ENCODE measurements at places on chromosomes 3 and 15.

- no peaks in the 10 kb centered on the region for H3K27me3 ChIP-seq
- H3K36me3 ChIP-seq, result no peaks in the 10 kb centered on the region
- no peak overlapping the region for H3K4me3 ChIP-seq
- peaks cover 9% of the 10 kb centered on the region for H3K4me1 ChIP-seq
- H3K27ac ChIP-seq, result no peak overlapping the region
- DNase-seq, result no peak
These were observed 283.1 kb upstream of the RASGRP1 start for GRCh38 chr15:38847666-38848065.

DNA sequence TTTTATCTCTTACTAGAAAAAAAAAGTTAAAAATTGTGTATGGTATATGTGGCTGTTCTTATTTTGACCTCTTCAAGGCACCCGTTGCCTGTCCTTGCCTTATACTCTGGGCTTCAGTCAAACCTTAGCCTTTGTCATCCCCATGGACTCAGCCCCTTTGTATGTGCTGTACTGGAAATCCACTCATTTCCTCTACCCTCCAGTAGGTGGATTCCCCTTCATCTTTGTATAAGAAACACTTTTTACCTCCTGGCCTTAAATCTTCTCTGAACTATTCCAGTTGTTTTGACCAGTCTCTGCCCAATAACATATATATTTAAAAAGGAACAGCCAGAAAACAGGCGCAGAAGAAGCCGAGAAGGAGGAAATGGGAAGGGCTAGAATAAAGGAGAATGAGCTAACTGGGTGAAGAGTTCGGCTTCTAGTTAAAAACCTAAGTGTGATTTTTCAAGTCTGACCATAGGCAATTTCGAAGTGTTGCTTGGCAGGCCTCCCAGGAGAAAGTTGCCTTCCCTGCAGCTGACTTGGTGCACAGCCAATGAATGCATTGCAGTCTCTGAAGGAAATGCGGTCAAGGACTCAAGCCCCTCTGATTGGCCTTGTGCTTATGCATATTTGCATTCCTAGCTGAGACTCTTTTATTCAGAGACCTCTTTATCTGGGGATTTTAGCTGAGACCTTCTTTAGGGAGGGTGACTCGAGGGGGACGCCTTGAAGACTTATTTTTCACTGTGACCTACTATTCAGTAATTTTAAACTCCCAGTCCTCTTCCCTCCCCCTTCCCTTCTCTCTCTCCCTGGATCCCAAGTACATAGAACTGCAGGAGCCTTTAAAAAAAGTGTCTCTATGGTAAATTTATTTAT lies 277.4 kb downstream of the ROBO1 start:
- H3K27ac ChIP-seq, result no peak overlapping the region
- H3K4me1 ChIP-seq, result no peaks in the 10 kb centered on the region
- no peaks in the 10 kb centered on the region for H3K36me3 ChIP-seq
- DNase-seq, result no peak
- no peaks in the 10 kb centered on the region for H3K27me3 ChIP-seq

- H3K27me3 ChIP-seq, result peaks cover 14% of the 10 kb centered on the region
- H3K36me3 ChIP-seq, result no peaks in the 10 kb centered on the region
- peaks cover 9% of the 10 kb centered on the region for H3K4me1 ChIP-seq
- no peak overlapping the region for H3K27ac ChIP-seq
These were observed 1.1 kb upstream of the PLCL2 start for GRCh38 chr3:16883723-16884083.

DNA sequence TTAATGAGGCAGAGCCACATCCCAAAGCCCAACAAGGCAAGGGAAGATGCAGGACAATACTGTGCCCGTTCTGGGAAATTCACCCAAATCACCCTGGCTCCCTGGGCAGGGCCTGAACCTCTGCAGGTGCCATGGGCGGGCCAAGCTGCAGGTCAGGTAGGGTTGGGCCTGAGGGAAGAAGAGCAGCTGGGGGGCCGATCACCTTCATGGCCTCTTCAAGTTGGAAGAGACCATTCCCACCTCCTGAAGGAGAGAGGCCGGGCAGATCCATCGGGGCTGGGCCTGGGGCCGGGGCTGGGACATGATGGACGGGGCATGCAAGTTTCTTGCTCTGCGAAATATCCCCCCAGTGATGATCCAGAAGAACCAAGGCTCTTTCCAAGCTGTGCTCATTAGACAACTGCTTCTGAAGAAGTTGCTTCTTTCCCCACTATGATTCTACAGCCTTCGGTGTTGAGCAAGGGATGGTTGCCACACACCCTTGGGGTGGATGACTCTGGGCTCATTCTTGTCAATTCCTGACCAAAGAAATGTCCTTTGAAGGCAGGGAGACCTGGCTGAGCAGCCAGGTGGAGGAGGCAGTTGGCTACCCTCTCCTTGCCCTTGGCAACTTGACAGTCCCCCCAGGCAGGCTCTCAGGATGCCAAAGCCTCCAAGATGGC lies 38.2 kb downstream of the KLHL25 start:
- no peak overlapping the region for H3K27ac ChIP-seq
- H3K4me1 ChIP-seq, result peaks cover 3% of the 10 kb centered on the region
- no peak overlapping the region for H3K4me3 ChIP-seq
- no peaks in the 10 kb centered on the region for H3K27me3 ChIP-seq
- H3K36me3 ChIP-seq, result no peaks in the 10 kb centered on the region

GRCh38 chr15:37099319-37100108 lies 835 bp downstream of the MEIS2 start:
- no peaks in the 10 kb centered on the region for H3K36me3 ChIP-seq
- H3K4me1 ChIP-seq, result peaks cover 7% of the 10 kb centered on the region
- H3K27me3 ChIP-seq, result no peaks in the 10 kb centered on the region
- H3K27ac ChIP-seq, result peak overlapping the region; percentile 86
- DNase-seq, result peak; percentile 59

DNA sequence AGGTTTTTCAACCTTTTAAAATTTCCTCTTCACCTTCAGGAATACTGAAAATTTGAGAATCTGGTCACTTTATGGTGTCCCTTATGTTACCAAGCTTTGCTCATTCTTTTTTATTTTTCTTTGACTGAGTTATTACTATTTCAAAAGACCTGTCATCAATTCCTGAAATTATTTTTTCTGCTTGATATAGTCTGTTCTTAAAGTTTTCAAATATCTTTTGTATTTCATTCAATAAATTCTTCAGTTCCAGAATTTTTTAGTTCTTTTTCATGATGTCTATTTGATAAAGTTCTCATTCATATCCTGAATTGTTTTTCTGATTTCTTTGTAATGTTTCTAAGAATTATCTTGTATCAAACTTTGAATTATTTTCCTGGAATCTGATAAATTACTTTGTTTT lies 63.9 kb downstream of the UQCC5 start:
- H3K27ac ChIP-seq, result no peak overlapping the region
- no peak for DNase-seq
- H3K27me3 ChIP-seq, result no peaks in the 10 kb centered on the region
- peaks cover 31% of the 10 kb centered on the region for H3K36me3 ChIP-seq
- H3K4me3 ChIP-seq, result no peak overlapping the region

GRCh38 chr15:57146506-57147201 lies 228.2 kb downstream of the TCF12 start:
- H3K4me1 ChIP-seq, result peaks cover 3% of the 10 kb centered on the region
- H3K27me3 ChIP-seq, result no peaks in the 10 kb centered on the region
- H3K36me3 ChIP-seq, result peaks cover under 1% of the 10 kb centered on the region
- DNase-seq, result peak; percentile 62
- no peak overlapping the region for H3K27ac ChIP-seq

DNA sequence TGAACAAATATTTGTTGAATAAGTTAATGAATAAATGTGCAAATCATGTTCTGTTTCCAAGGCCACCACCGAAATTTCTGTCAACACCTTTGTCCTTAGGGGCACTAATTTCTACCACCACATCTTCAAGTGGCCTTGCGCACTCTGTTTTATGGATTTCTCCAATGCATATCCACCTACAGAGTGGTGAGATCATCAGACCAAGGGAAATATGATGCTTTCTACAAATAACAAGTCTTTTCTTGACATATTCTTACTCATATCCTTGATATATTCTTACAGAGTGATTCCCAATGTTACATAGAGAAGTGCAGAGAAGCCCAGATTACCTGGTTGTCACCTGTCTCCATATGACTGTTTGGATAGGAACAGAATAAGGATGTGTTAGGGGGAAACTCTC lies 36.1 kb upstream of the TMCO5A start:
- peaks cover 6% of the 10 kb centered on the region for H3K4me1 ChIP-seq
- H3K27ac ChIP-seq, result no peak overlapping the region
- no peak overlapping the region for H3K4me3 ChIP-seq
- H3K36me3 ChIP-seq, result no peaks in the 10 kb centered on the region

GRCh38 chr15:94844538-94845389 lies 613.4 kb downstream of the MCTP2 start:
- no peaks in the 10 kb centered on the region for H3K36me3 ChIP-seq
- H3K27me3 ChIP-seq, result no peaks in the 10 kb centered on the region
- H3K27ac ChIP-seq, result no peak overlapping the region
- no peak overlapping the region for H3K4me3 ChIP-seq
- peaks cover 3% of the 10 kb centered on the region for H3K4me1 ChIP-seq

DNA sequence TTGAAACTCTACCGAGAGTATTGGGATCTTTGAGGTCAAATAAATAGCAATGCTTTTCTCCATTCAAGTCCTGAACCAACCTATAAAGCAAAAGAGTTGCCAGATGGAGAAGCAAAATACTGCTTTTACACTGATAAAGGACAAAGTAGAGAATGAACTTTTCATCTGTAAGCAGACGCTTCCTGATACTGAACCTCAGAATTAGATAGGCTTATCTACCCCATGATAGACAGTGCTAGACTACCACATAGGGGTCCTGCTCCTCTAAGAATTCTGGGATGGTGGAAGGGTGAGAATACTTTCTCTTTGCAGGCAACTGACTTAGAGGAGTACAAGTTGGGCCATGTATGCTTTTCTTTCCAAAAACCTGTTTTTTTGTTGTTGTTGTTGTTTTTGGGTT lies 9.5 kb downstream of the SAXO2 start:
- no peak overlapping the region for H3K4me3 ChIP-seq
- no peaks in the 10 kb centered on the region for H3K27me3 ChIP-seq
- H3K27ac ChIP-seq, result no peak overlapping the region
- no peaks in the 10 kb centered on the region for H3K4me1 ChIP-seq

GRCh38 chr15:58594898-58595297 lies 154.6 kb downstream of the ADAM10 start:
- no peaks in the 10 kb centered on the region for H3K4me1 ChIP-seq
- H3K4me3 ChIP-seq, result no peak overlapping the region
- H3K36me3 ChIP-seq, result peaks cover 3% of the 10 kb centered on the region

DNA sequence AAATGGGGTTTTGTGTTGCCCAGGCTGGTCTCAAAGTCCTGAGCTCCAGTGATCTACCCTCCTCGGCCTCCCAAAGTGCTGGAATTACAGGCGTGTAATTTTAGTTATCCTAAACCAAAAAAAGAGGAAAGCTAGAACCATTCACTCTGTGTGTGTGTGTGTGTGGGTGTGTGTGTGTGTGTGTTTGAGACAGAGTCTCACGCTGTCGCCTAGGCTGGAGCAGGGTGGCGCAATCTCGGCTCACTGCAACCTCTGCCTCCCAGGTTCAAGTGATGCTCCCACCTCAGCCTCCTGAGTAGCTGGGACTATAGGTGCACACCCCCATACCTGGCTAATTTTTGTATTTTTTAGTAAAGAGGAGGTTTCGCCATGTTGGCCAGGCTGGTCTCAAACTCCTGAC lies 84.0 kb downstream of the TFDP2 start:
- no peaks in the 10 kb centered on the region for H3K27me3 ChIP-seq
- no peaks in the 10 kb centered on the region for H3K4me1 ChIP-seq
- no peak for DNase-seq
- no peak overlapping the region for H3K4me3 ChIP-seq
- H3K27ac ChIP-seq, result no peak overlapping the region
- no peaks in the 10 kb centered on the region for H3K36me3 ChIP-seq

DNA sequence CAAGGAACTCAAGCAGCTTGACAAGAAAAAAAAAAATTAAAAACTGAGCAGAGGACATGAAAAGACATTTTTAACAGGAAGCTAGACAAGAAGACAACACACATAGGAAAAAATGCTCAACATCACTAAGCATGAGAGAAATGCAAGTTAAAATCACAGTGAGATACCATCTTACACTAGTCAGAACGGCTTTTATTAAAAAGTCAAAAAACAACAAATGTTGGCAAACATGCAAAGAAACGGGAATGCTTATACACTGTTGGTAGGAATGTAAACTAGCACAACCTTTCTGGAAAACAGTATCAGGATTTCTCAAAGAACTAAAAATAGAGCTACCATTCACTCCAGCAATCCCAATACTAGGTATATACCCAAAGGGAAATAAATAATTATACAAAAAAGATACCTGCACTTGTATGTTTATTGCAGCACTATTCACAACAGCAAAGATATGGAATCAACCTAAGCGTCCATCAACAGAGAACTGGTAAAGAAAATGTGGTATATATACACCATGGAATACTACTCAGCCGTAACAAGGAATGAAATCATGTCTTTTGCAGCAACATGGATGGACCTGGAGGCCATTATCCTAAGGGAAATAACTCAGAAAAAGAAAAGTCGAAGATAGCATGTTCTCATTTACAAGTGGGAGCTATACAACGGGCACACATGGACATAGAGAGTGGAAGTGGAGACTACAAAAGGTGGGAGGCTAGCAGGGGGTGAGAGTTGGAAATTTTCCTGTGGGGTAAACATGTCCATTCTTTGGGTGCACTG lies 5.2 kb downstream of the GOLIM4 start:
- H3K27ac ChIP-seq, result no peak overlapping the region
- no peak for DNase-seq
- no peak overlapping the region for H3K4me3 ChIP-seq
- H3K4me1 ChIP-seq, result peaks cover 1% of the 10 kb centered on the region

- H3K27me3 ChIP-seq, result no peaks in the 10 kb centered on the region
- H3K36me3 ChIP-seq, result no peaks in the 10 kb centered on the region
- H3K27ac ChIP-seq, result no peak overlapping the region
- no peak overlapping the region for H3K4me3 ChIP-seq
- DNase-seq, result no peak
- no peaks in the 10 kb centered on the region for H3K4me1 ChIP-seq
These were observed 95.2 kb upstream of the CDIN1 start for GRCh38 chr15:36484038-36484778.

GRCh38 chr15:67559576-67559975 lies 17.1 kb downstream of the MAP2K5 start:
- H3K4me3 ChIP-seq, result no peak overlapping the region
- no peaks in the 10 kb centered on the region for H3K4me1 ChIP-seq
- peaks cover 53% of the 10 kb centered on the region for H3K36me3 ChIP-seq
- H3K27me3 ChIP-seq, result no peaks in the 10 kb centered on the region

- H3K4me1 ChIP-seq, result no peaks in the 10 kb centered on the region
- no peak overlapping the region for H3K27ac ChIP-seq
- no peaks in the 10 kb centered on the region for H3K27me3 ChIP-seq
- no peaks in the 10 kb centered on the region for H3K36me3 ChIP-seq
- no peak for DNase-seq
These were observed 300.5 kb upstream of the ARL6 start for GRCh38 chr3:97464035-97464434.

GRCh38 chr3:115330430-115330829 lies 183.3 kb upstream of the ZBTB20 start:
- no peak overlapping the region for H3K27ac ChIP-seq
- peak; percentile 24 for DNase-seq
- no peaks in the 10 kb centered on the region for H3K27me3 ChIP-seq
- H3K36me3 ChIP-seq, result no peaks in the 10 kb centered on the region
- H3K4me3 ChIP-seq, result no peak overlapping the region

DNA sequence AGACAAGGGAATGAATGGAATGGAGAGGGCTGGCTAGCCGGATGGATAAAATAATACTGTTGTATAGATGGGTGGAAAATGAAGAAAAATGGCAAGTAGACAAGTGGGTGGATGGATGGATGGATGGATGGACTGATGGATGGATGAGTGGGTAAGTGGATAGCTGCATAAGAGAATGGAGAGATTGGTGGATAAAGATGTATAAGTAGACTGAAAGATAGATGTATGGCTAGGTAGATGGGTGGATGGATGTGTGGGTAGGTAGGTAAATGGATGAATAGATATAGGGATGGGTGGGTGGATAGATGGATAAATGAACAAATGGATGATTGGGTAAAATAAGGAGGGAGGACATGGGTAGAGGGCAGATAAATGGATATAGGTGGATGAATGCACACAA lies 13.9 kb downstream of the CPNE9 start:
- no peak for DNase-seq
- no peak overlapping the region for H3K27ac ChIP-seq
- no peak overlapping the region for H3K4me3 ChIP-seq
- no peaks in the 10 kb centered on the region for H3K36me3 ChIP-seq

All from mesenchymal stem cell (in vitro differentiated cells and primary cell).